ENCODE measurements at places on chromosomes 4 and X.

DNA sequence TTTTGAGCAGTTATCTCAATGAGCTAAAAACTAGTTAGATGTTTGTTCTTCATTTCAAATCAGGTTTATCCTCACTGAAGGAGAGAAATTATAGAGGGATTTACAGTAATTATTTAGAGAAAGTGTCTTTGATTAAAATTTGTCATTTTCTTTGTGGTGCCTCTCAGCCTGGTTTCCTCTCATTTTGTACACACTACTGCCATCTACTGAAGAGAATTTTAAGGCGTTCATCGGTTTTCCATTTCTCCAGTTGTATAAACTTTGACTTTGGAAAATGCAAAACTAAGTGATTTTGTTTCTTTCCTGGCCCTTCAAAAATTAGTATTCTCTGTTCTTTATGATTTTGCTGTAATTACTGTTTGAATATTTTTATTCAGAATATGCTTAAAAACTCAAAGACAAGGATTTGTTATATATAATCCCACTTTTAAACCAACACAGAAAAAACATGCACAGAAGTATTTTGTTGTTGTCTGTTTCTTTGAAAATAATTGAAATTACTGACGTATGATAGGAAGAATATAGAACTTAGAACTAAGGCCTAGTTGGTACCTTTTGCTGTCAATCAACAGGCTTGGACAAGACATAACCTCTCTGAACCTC is 34.4 kb upstream of the ANXA3 start:
- DNase-seq: no peak

GRCh38 chr4:84877051-84877833 is 89.2 kb downstream of the WDFY3 start:
- DNase-seq: no peak

DNA sequence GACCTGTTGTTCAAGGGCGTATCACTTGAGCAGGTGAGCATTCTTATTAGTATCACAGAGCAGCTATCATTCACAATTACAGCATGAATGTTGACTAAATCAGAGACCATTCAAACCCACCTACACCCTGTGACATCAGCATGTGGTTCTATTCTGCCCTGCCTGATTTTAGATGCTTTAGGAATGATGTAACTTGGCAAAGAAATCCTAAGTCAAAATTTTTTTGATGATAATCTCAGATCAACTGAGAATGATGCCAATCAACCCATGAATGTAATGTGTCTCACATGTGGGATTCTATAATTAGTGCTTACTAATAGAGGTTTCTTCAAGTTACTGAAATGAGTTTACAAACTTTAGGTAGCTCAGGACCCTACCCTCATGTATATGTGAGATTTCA is 13.4 kb upstream of the CHIC2 start:
- DNase-seq: no peak

DNA sequence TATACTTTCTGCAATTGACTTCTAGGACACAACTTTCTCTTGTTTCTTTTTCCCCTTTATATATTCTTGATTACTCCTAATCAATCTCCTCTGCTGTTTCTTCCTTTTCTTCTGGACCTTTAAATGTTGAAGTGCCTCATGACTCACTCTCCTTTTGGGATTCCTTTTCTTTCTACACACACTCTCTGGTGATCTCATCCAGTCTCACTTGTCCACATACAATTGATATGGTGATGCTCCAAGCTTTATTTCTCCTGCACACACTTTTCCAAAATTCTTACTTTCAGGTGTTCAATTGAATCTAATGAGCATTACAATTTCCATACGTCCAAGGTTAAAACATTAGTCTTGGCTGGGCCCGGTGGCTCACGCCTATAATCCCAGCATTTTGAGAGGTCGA is 794.8 kb upstream of the EPHA5 start:
- DNase-seq: no peak

DNA sequence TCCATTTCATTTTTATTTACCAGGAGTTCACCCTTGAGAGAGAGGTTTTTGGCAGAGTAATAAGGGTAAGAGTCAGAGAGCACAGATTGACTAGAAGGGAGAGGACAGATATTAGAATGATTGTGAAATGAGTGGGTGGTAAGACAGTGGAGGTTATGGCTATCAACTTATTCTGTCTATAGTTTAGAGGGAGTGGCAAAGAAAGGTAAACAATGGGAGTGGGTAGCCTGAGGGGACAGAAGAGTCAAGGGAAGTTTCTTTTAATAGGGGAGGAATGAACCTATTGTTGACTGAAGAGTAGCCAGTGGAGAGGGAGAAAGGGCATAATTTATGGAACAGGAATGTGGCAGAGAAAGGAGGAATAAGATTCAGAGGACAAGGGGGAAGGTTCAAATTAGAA is 186.5 kb upstream of the NRK start:
- DNase-seq: no peak

GRCh38 chrX:16654093-16654492 is 4.1 kb downstream of the S100G start:
- DNase-seq: no peak

- DNase-seq: no peak
These were observed 49.6 kb upstream of the ATXN3L start for GRCh38 chrX:13369256-13370030.

- no peak for DNase-seq
These were observed 85.5 kb downstream of the BCOR start for GRCh38 chrX:40012039-40012867.

DNA sequence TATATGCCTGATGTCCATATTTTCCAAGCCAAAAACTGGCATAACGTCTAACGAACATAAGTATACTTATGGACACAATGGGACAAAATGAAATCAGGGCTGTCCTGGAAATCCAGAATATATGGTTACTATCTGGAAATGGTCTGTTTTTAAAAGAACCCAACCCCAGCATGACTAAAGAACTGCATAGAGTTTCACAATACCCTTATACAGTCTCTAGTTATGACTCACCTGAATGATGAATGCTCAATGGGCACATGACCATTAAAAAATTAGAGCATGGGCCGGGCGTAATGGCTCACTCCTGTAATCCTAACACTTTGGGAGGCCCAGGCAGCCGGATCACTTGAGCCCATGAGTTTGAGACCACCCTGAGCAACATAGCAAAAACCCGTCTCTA is 31.8 kb downstream of the AMMECR1 start:
- no peak for DNase-seq

DNA sequence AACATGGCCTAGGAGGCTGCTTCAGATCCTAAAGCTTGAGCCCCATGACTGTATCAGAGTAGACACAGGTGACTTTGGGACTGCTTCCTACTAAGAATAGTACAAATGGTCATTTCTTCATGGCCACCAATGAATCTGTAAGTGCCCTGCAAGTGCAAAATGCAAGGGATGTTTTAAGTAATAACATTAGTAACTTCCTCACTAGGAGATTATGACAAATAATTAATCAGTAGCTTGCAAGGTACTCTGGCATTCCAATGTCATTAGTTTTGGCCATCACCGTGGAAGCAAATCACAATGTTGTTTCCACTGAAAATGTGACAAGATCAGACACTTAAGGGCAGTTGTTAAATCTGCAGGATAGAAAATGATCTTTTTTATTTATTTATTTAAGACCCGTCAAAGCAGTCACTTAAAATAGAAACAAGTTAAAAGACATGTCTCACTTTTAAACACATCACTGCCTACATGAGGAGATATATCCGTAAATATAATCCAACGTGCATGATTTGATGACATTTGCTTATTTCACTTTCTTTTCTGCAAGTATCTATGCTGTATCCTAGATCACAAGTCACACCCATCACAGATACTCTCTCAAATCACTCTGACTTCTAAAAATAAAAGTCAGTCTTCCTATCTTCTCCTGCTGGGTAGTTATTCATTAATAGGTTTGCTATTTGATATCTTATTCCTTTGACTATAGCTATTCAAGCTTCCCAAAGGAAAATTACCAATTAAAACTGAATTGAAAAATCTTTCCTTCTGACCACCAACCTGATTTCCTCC is 400.6 kb downstream of the IL15 start:
- DNase-seq: no peak

DNA sequence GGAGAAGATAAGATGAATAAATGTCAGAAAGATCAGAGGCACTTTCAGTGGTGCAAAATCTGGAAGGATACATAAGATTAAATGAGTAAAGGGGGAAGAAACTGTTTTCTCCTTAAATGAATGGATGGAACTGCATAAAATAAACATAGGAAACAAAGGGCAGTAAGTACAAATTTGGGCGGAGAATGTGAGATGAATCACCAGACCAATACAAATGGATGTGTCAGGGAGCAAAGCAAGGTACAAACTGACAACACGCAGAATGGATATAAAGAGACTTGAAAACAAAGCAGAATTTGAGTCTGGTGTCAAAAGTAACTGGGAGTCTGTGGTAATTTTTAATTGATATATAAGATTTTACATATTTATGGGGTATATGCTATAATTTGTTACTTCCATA is 175.3 kb upstream of the PCDH18 start:
- DNase-seq: no peak

DNA sequence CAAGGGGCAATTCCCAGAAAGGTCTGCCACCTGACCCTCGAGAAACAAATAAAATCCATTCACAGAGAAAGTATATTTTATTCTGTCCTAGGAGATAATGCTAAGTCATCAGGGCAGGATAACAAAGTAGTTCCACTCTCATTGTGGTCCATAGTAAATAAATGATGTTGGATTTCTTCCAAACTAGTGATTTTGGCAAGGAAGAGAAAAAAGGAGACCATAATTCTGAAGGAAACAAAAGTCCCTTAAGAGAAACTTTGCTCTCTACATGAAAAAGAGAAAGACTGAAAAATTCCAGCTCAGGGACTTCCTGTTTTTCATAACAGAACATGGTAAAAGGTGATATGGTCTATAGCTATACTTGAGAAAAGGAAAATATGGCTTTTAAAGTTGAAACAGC is 71.5 kb upstream of the DDX60 start:
- DNase-seq: no peak

GRCh38 chr4:126553248-126553647 is 1079.5 kb upstream of the INTU start:
- DNase-seq: no peak

- no peak for DNase-seq
These were observed 75.0 kb upstream of the SORBS2 start for GRCh38 chr4:185886832-185887524.

DNA sequence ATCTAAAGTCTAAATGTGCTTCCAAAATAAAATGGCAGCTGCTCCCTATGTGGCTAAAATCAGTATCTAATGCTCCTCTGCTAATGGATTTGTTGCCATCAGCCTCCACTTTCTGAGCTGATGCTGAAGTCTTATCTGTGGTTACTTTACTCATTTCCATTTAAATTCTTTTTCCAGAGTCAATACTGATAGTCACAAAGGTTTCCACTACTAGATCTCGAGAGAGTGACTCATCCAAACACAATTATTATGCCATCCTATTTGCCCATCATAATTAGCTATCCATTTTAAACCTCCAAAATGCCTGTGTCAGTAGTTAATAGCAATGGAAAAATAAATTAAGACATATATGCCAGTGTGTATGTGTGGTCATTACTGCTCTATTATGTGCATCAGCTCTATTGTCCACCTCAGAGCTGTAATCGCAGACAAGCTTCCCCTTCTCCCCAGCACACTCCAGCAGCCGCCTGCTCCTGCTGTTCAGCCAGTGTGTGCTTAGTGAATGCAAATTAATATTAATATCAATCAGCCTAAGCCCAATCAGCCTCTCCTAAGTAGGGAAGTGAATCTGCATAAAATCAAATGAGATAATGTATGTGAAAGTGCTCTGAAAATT is 199.8 kb upstream of the ZIC3 start:
- DNase-seq: no peak

- no peak for DNase-seq
These were observed 7.3 kb downstream of the SPARCL1 start for GRCh38 chr4:87521757-87522374.

GRCh38 chrX:79367907-79368306 is 773 bp upstream of the ITM2A start:
- DNase-seq: no peak

GRCh38 chr4:55993994-55994663 is 45.4 kb downstream of the CEP135 start:
- DNase-seq: no peak

DNA sequence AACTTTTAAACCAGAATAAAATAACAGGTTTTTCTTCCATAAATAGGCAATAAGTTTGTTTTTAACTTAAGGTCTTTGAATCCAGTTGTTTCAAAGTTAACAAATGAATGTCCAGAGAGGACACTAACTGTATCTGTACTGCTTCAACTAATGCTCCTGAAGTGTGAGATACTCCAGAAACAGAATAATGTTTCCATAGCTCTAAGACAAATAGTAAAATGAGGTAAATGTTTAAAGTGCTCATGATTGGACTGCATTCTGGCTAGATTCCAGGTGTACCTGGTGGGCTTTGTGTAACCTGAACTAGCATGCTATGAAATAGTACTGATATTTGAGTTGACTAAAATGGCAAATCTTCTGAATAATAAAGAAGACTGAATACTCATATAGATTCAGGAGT is 51.7 kb downstream of the METTL14 start:
- no peak for DNase-seq

DNA sequence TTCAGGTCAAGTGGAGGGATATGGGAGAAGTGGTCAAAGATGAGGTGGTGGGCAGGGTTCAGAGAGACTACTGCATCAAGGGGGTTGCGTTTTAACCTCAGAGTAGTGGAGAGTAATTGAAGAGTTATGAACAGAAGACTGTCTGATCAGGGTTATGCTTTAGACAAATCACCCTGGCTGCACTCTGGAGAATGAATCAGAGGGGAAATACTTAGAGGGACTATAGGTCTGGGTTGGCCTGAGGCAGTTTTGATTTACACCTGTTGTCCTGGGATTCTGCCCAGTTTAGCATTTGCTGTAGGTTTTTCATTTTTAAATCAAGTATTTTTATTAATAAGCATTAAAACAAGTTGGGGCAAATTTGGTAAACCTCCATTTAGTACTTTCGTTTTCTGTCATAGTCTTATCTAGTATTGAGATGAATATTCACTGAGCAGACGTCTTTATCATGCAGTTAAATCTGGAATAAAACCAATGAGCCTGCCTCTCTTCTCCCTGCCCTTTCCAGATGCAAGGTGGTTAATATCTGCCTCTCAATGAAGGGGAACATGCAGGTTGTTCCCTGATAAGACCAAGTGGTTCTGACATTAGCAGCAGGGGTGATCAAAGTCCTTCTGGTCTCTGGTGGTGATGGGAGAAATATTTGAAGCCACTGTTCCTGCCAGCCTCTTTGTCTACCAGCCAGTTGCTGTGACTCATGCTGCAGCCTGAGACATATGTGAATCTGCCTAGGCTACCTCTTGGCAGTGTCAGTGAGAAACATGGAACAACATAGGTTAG is 116.0 kb upstream of the RPS6KA3 start:
- no peak for DNase-seq

DNA sequence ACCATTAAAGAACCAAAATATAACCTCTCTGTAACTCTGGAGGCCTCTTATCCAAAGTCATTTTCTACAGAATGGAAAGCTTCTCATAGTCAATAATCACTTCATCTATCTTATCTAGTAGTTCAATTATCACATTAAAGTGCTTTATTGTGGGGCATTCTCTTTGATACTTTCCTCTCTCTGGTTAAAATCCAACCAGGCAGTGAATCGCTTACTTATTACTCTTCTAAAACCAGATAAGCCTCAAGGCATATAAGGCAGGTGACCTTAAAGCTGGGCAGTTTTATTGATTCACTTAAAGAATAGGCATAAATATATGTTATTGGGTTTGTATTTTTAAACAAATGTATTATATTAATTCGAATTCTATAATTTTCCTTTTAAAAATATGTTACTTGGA is 2162.1 kb upstream of the TENM3 start:
- no peak for DNase-seq
